ENCODE measurements at places on chromosomes 2 and 18.

DNA sequence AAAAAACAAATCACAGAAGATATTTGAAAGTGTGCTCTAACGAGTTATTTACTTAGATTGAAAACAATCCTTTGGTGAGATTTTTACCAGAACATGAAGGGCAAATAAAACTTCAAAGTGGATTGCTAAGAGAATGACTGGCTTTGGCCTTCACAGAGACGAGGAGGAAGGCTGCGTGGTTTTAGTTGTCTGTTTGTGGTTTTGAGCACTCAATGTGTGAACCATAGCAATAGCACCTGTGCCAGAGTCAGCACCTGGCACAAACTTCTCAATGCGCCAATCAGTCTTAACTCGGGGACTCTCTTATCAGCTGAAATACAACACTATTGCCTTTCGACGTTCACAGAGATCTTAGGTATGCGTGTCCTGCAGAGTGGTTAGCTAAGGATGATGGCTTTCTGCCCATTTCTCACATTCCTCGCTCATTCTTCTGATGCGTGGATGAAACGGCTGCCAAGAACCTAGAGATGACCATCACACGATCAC lies 70.0 kb downstream of the MBP start:
- DNase-seq: peak; percentile 43

DNA sequence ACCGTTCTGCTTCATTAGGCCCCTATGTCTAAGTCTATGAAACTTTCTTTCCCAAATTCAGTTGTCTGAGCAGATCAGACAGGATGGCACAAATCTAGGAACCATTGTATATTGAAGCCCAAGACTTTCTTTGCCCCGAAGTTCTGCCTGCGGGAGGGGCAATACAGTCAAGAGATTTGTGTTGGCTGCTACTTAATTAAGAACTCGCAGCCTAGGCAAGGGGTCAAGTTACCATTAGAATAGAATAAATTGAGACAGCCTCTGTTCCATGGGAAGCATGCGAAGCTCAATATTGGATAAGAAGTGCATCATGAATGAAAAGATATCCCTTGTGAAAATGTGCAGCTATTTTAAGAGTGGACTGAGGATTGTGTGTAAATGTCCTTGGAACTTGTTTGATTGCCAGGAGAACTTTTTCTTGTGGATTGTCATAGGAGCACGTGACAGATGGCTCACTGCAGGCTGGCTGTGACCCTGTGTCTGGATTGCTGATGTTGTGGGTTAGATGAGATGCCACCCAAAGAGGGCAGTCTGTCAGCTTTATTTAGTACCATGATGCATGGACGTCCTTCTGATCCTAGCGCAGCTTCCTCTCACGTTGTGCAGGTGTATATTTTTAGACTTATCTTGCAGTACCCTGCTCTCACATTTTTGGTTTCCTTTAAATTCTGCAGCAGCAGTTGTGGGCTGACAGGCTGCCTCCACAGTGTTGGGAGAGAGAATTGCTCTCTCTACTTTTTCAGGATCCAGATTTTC lies 30.9 kb downstream of the HAUS1 start:
- DNase-seq: no peak

DNA sequence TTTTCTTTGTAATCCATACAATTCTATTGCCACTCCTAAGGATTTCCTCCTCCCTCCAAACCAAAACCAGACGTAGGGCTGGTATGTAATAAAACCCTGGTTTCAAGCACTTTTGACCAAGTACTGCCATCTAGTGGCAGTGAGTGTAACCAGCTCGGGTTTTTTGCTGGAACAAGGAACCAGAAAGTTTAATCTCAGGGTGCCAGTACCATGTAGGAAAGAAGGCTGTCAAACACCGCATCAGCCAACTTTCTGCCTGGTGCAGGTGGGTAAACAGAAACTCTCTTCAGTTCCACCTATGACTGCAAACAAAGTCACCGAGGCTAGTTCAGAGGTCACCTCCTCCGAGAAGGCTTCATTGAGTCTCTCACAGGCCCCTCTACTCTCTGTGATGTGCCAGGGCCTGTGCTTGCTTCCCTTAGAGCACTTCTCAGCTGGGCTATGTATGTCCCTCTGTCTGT lies 10.2 kb upstream of the THNSL2 start:
- peak; percentile 78 for DNase-seq

- DNase-seq: no peak
These were observed 13.6 kb downstream of the TWSG1 start for GRCh38 chr18:9348079-9348671.

DNA sequence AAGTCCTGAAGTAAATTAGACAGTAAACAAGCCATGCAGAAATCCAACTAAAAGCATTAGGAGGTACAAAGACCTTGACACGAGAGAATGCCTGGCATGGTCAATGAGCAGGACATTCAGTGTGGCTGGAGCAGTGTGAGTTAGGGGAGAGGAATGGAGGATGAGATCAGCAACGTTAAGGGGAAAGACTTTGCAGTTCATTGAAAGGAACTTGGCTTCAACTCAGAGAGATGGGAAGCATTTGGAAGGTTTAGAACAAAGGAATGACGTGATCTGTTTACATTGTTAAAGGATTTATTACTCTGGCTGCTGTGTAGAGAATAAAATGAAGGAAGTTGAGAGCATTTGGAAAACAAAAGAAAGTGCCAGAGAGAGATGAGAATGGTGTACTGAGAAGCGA lies 621.3 kb downstream of the XIRP2 start:
- no peak for DNase-seq

GRCh38 chr2:217735034-217735433 lies 267.8 kb downstream of the TNS1 start:
- DNase-seq: no peak

GRCh38 chr2:240557808-240558207 lies at the start of gene ANKMY1:
TSS of gene ANKMY1 (minus strand) at chr2:240557988. CDS start at chr2:240557335, 653 bp downstream.
- DNase-seq: no peak

DNA sequence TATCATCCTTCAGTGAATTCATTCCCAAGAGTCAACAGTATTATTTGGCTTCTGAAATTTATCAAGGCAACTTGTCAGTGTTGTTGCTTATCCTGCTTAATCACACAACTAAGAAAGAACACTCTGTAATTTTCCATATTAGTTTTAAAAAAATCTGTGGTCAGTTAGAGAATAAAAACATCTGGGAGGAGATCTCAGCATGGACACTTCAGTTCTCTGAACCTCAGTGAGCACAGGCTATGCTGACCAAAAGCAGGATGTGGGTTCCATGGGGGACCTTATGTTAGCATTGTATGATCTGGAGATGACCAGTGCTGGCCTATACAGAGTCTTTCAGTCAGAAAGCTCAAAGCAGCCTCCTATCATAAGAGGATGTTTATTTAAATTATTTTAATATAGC lies 79.1 kb upstream of the KLHL14 start:
- no peak for DNase-seq

GRCh38 chr2:20635675-20636584 lies 15.0 kb downstream of the HS1BP3 start:
- peak; percentile 70 for DNase-seq

- no peak for DNase-seq
These were observed 320.5 kb downstream of the CTNNA2 start for GRCh38 chr2:79833235-79833878.

DNA sequence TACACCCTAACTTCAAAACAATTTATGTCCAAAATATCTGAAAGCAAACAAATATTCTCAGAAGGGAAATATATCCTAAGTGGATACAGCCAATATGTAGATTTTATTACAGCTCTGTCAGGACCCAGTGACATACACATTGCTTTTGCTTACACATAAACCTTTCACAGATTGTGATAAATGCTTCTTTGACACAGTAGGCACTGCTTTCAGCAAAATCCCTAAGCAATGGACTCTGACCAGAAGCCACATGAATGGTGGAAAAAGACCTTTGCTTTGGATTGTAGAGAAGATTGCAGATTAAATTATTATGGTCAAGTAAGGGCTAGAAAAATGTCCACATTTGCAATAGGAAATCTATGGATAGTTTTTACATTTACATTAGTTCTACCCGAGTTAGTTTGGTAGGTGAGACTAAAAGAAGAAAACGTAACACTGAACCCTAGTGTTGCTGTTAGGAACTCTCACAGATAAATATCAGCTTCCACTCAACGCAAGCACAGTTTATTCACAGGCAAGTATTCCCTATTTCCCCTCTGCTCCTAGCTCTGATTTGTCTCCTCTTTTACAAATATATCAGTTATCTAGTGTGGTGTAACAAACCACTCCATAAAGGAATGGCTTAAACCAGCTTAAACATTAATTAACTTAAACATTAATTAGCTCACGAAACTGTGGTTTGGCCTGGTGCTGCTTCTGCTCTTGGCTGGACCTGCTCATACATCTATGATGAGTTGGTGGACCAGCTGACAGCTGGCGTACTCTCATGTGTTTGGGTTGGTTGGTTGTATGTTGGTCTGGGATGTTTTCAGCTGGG lies 23.6 kb upstream of the SERPINE2 start:
- DNase-seq: no peak

DNA sequence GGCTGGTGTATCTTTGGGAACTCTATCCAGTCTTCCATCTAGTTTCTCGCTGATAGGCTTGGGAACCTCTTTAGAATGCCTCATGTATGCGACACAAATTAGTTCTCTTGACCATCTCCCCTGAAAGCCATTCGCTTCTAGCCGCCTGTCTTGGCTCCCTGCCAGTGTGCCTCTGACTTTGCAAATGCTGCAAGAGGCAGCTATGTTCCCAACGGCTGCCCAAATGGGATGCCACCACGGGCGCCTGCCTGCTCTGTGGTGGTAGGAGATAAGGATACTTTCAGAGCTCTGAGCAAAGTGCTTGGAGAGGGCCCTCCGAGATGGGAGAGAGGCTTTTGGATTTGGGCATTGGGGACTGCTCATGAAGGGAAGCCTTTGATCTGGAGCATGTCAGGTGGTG lies 77.7 kb upstream of the IGFBP5 start:
- DNase-seq: no peak

DNA sequence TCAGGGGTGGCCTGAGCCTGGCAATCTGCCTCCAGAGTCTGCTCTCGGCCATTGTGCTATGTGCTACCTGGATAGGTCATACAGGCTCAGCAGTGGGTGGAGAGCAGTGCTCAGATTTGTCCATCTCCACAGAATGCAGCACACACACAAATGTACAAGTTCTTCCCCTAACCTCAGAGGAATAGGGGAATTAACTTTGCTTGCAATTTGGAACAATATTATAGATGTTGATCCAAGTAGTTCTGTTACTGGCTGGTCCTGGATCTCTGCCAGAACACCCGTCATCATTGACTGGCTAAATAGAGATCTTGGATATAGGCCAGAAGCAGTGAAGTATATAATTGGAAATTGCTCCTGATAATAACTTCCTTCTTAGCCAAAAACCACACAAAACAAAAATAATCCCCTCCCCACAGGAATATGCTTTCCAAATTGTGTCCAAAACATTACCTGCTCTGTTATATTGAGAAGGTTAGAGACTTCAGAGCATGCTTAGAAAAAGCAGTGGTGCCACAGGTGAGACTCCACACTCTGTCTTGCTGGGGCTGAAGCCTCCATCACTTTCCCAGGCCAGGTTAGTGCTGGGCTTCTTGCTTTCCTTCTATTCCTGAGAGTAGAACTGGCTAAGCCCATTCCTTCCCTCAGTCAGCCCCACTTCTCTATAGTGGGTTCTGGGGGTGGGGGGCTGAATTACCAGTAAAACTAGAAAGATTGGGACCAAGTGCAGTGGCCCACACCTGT lies 38.8 kb downstream of the NCAPH start:
- peak; percentile 64 for DNase-seq

DNA sequence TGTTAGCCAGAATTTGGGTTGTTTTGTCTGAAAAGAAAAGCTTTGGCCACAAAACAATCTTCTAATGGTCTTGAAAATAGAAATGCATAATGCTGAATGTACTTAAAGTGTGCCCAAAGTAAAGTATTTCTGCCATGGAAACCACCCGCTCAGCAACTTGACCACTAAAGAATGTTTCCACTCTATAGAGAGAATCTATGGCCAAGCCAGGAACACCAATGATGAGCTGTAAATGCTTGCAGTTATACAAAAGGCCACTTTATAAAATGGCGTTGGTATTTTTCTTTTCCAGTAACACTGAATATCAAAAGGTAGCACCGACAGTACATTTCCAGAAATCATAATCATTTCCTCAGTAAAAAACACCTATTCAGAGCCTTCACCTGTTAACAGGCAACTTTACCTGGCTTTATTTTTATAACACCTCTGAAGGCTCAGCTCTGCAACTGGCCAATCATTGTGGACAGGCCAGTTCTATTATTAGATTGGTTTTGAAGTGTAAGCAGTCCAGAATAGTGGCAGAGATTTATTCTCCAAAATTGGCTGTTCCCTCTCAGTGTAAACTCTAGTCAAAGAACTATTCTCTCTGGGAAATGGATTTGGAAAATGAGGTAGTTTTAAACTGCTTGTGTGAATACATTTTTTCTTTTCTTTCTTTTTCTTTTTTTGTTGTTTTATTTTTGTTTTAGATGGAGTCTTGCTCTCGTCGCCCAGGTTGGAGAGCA lies 36.1 kb downstream of the SLC40A1 start:
- no peak for DNase-seq

- no peak for DNase-seq
These were observed 44.4 kb upstream of the RBM44 start for GRCh38 chr2:237754182-237754581.

- DNase-seq: no peak
These were observed 185.0 kb downstream of the CTIF start for GRCh38 chr18:48723837-48724236.

DNA sequence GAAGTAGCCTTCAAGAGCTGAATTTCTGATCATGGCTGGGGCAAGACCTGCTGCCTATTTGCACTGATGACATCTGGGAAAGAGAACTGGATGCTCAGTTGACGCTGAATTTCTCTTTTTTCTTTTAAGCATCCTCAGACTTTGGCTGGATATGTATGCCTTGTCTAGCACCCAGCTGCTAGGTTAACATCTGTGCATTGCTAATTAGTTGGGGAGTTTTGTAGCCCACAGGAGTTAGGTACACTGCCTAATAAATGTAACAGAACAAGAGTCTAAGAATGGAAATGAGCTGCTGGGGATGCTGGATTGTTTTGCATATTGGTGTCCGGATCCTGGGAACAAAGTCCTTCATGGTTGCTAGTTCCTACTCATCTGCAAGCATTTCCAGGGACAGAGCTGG lies 40.9 kb upstream of the STPG4 start:
- DNase-seq: no peak

GRCh38 chr18:22179631-22180030 lies 10.2 kb downstream of the GATA6 start:
- no peak for DNase-seq

DNA sequence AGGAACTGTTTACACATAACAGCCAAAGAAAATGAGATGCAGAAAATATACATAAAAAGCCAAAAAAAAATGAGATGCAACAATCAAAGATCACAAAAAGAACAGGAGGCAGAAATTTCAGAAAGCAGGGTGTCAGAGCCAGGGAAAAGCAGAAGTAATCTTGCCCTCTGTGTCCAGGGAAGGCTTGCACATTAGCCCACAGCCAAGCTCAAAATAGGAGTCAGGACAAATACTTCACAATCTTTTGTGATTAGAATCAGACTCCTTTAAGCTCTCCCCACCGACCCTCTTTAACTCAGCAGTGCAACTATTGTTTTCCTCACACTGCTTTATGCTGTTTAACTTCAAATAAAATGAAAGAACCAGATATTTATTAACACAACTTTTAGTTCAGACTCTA lies 34.6 kb downstream of the IAH1 start:
- no peak for DNase-seq

GRCh38 chr2:4973973-4974372 lies 718.2 kb upstream of the SOX11 start:
- no peak for DNase-seq

Data from NCI-H2107 (cell line).